ENCODE measurements at places on chromosomes 7 and 10.

DNA sequence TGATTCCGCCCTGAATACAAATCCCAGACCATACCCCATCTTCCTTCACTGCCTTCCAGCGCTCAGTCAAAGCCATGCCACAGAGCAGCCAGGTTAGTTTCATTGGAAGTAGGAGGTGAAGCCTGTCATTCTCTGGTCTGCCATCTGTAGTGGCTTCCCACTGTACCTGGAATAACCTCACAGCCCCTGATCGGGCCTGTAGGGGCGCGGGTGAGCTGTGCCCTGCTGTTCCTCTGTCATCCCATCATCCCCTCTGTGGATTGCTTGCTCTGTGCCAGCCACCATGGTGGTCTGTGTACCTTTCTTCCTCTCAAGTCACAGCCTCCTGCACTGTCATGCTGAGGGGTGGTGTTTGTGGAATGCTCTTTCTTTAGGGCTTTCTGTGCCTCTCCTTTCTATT lies 155.1 kb downstream of the ZNF22 start:
- DNase-seq: no peak

DNA sequence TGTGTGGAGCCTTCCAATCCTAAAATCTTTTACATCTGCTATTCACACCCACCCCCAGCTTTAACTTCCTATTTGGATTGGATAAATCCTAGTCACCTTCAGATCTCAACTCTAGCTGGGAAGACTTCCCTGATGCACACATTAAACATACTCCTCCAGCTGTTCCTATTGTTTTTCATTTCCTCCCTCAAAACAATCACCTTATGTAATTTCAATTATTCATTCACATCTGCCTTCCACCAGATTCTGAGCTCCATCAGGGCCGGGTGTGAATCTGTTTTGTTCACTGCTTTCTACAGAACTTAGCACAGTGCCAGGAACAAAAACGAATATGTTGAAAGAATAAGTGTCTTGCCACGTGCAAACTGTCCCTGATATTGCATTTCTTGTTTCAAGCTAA lies 497.4 kb downstream of the PLXDC2 start:
- DNase-seq: no peak

GRCh38 chr7:75915416-75916156 lies 631 bp downstream of the POR start:
- no peak for DNase-seq

- no peak for DNase-seq
Measured at GRCh38 chr10:90494183-90494582, 363.7 kb downstream of the HTR7 start.

DNA sequence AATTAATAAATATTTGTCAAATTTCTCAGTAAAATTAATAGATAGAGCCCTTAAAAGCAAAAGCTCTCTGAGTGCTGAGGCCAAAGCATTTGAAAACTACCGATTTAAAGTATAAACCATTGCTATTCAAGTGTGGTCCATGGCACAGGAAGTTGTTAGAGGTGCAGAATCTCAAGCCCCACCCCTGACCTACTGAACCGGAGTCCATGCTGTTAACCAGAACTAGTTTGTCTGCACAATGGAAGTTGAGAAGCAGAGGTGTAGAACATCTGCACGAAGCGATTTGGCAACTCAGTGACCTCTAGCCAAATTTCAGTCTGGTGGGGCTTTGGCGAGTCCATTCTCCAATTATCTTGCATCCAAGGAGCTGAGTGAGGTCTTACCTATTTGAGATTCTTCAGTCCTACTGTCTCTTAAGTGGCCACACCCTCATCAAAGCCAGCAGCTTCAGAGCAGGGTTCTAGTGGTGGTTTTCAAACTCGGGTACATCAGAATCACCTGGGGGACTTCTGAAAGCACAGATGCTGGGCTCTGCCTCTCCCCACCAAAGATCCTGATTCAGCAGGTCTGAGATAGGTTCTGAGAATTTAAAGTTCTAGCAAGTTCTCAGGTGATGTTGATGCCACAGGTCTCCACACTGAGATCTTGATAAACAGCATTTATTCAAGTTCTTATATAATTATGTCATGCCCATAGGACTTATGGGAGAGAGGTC lies 96.8 kb upstream of the SAMD8 start:
- no peak for DNase-seq

DNA sequence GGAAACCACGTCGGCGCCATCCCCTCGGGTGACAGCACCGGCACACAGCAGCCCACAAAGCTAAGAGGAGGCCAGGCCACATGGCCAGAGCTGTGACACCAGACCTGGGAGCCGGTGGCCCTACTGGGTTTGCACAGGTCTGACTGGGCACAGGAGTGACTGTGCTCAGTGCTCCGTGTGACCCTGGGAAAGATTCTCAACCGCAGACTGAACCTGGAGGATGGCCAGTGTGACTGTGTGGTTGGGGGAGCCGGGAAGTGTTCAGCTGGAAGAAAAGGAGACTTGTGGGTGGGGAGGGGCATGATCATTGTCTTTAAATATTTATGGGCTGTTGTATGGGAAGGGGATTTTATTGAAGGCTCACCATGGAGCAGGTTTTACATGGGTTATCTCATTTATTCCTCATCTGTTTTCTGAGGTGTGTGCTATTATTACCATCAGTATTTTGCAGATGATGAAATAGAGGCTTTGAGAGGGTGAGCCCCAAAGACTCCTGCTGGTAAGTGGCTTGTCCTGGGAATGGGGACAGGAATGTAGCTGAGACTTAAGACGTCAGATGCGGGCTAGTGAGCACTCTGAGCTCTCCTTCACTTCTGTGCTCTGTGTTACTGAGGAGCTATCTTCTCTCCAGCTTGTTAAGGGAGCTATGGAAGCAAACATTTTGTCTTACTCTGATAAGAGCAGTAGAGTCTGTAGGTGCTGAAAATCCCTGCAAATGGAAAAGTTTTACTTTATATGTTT lies 127.5 kb downstream of the TMEM178B start:
- DNase-seq: no peak

- no peak for DNase-seq
Measured at GRCh38 chr10:3873728-3874461, 88.9 kb upstream of the KLF6 start.

GRCh38 chr10:77179015-77179695 lies 458.5 kb downstream of the KCNMA1 start:
- no peak for DNase-seq

- DNase-seq: no peak
Measured at GRCh38 chr10:17662193-17663138, 18.5 kb downstream of the STAM start.

DNA sequence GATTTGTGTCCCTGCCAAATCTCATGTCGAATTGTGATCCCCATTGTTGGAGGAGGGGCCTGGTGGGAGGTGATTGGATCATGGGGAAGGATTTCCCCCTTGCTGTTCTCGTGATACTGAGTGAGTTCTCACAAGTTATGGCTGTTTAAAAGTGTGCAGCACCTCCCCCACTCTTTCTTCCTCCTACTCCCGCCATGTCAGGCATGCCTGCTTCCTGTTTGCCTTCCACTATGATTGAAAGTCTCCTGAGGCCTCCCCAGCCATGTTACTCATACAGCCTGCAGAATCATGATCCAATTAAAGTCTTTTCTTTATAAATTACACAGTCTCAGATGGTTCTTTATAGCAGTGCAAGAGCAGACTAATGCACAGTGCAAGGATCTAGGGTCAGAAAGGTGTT lies 75.4 kb downstream of the CALD1 start:
- DNase-seq: no peak

- no peak for DNase-seq
Measured at GRCh38 chr10:20202337-20202736, 386.1 kb downstream of the PLXDC2 start.

DNA sequence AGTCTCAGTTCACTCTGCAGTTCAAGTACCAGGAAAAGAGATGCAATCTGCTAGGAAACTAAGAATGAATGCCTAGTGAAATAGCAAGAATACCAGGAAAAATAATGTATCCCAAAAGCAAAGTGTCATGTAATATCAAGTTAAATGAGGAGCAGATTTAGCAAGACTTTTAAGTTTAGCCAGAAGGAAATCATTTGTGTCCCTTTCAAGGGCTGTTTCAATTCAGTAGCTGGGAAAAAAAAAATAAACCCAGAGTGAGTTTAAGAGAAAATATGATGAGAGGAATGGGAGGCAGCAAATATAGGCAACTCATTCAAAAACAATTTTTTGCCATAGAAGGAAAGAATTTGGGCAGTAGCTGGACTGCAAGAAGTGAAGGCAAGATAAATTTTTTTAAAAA lies 135.8 kb downstream of the DGKB start:
- DNase-seq: no peak

- DNase-seq: no peak
Measured at GRCh38 chr10:7492660-7493046, 81.8 kb upstream of the SFMBT2 start.

- DNase-seq: no peak
Measured at GRCh38 chr10:113056441-113057021, 106.5 kb downstream of the TCF7L2 start.

DNA sequence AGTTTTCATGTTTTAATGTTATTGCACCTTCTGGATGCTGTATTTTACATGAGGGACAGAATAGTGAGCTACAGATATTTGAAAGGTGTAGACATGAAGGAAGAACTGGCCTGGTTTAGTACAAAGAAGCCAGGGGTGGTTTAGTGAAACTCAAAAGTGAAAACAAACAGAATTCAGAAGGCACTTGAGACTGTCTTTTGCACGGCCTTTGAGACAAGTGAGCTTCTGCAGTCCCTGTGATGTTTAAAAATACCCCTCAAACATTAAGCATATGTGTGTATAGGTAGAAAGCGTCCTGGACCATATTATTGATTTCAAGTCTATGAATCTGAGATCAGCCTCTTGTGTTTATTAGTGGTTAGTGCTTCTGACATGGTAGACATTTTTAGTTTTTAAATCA lies 118.9 kb downstream of the CDK14 start:
- DNase-seq: no peak

DNA sequence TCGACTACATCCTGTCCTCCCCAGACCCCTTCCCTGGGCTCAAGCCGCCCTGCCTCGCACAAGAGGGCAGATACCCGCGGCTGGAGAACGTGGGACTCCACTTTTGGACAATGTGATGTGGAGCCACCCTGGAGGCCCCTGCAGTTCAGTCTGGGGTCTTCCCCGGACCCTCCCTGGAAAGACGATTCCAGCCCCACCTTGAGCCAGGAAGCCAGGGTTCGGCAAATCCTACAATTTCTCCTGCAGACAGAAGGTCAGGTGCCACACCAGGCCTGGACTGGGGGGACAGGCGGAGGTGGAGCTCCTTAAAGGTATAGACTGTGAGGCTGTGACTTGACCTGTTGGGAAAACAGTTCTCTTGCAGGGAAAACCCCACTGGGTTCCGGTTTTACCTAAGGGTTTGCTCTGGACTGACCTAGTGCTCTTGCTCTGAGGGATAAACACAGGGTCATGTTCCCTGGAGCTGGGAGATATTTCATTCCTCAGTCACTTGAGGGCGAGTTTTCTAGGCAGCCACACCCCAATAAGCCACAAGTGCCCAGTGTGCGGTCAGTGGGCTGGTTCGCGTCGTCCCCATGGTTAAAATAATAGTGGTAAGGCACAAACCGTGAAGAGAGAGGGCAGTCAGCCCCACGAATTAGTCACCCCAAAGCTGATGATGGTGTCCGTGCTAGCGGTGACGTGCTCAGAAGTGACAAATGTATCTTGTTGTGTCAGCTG lies 1.6 kb downstream of the FOXL3 start:
- DNase-seq: no peak

All from stimulated activated CD4-positive, alpha-beta T cell treated with anti-CD3 and anti-CD28 coated beads, TNF-alpha, amount 100 ng/mL, for 4 hours (primary cell).